ENCODE measurements at places on chromosomes 4 and X. TPM values are rescaled to one million over a fixed set of nuclear protein-coding genes. Genes with fewer than 3 reads are reported as not detected.

DNA sequence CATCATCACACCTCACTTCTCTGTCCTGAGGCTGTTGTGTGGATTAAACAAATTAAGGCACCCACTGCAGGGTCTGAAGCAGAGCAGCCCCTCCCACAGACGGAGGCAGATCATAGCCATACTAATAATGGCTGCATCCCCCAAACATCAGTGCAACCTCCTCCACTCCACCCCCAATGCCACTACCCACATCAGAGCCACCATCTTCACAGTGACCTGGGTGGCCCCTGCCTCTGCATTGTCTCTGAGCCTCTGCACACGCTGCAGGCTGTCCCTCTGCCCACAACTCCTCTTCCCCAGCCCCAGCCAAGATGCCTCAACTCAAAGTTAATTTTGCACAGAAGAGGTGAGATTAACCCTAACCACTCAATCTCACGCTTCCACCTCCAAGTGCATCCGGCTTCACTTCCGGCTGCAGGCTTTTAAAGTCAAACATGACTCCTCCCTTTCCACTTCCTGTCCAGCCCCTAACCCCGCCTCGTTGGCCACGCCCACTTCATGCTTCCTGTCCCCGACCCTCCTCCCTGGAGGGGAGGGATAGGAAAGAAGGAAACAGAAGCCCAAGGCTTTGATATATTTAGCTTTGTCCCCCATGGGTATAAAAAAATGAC is 22.7 kb downstream of the JAKMIP1 start:
- no peaks in the 10 kb centered on the region for H3K4me1 ChIP-seq
- no peaks in the 10 kb centered on the region for H3K27me3 ChIP-seq
- H3K36me3 ChIP-seq = no peaks in the 10 kb centered on the region
- no peak overlapping the region for H3K4me3 ChIP-seq
- DNase-seq = no peak

Gene TMEM271
- 6.2 TPM for total RNA-seq

- peak; percentile 4 for DNase-seq
- H3K27me3 ChIP-seq = no peaks in the 10 kb centered on the region
- H3K4me1 ChIP-seq = peaks cover 14% of the 10 kb centered on the region
- no peaks in the 10 kb centered on the region for H3K36me3 ChIP-seq
- no peak overlapping the region for H3K4me3 ChIP-seq
Measured at GRCh38 chr4:113385281-113385899, 335.9 kb downstream of the ANK2 start.

DNA sequence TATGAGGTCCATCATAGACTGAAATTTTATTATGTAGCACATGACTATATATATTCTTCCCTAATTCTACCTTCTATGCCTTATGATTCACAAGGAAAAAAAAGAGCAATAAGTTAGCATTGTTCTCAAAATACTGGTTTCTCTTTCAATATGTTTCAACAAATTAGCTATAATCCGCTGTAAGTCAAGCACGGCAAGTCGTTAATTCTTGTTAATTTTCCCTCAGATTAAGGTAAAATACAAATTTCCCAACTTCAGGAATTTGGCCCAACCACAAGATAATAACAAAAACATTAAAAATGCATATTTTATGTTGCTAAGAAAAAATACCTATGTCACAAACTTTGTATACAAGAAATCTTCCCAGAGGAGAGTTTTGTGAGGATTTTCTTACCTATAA is 296.5 kb upstream of the GALNTL6 start:
- H3K4me3 ChIP-seq = no peak overlapping the region
- H3K4me1 ChIP-seq = no peaks in the 10 kb centered on the region
- no peak overlapping the region for H3K27ac ChIP-seq
- H3K27me3 ChIP-seq = no peaks in the 10 kb centered on the region

DNA sequence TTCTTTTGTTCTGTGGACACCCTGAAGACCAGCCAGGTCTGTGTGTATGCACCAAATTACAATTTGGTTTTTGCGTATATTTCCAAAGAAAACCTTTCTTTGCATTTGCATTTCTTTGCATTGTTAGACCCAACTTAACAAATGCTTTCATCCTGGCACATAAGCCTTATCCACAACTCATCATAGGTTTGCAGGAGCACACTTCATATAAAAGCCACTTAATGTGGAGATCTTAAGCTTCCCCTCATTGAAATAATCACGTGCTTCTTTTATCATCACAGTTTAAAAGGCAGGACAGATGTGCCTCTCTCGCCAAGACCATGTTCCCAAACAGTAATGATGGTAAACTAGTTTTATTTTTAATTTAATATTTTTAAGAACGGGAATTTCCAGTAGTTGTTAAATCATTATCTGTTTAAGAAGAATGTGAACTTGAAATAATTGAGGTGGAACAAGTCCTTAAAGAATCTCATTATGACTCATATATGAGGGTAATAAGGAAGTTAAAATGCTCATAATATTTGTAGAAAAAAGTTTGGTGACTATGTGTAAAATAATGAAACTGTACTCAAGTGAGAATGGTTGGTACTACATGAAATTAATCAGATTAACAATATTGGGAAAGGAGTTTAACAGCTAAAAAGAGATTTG is 65.5 kb downstream of the GLRA3 start:
- no peaks in the 10 kb centered on the region for H3K4me1 ChIP-seq
- H3K36me3 ChIP-seq = no peaks in the 10 kb centered on the region
- peak; percentile 31 for DNase-seq

Gene TLR2
- total RNA-seq = 0.79 TPM

DNA sequence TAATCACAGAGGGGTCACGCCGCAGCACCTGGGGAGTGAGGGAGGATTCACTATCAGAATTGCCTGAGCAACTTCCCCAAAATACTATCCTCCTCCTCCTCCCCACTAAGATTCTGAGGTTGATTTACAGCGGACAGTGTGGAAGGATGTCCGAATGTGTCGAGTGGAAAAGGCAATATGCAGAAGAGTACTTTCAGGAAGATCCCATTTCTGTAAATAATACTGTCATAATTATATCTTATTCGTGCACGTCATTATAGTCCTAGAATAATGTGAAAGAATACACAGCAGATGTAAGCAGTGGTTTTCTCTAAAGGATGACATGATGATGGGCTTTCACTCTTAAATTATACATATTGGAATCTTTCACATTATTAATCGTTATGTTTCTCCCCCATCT is 149.8 kb upstream of the NOCT start:
- peaks cover 6% of the 10 kb centered on the region for H3K4me1 ChIP-seq
- H3K27me3 ChIP-seq = no peaks in the 10 kb centered on the region
- no peaks in the 10 kb centered on the region for H3K36me3 ChIP-seq

Gene MAN2B2
- 36.1 TPM for total RNA-seq

- no peak overlapping the region for H3K4me3 ChIP-seq
- H3K4me1 ChIP-seq = peaks cover 9% of the 10 kb centered on the region
- H3K36me3 ChIP-seq = no peaks in the 10 kb centered on the region
- no peaks in the 10 kb centered on the region for H3K27me3 ChIP-seq
Measured at GRCh38 chr4:17448689-17449088, 63.2 kb downstream of the QDPR start.

DNA sequence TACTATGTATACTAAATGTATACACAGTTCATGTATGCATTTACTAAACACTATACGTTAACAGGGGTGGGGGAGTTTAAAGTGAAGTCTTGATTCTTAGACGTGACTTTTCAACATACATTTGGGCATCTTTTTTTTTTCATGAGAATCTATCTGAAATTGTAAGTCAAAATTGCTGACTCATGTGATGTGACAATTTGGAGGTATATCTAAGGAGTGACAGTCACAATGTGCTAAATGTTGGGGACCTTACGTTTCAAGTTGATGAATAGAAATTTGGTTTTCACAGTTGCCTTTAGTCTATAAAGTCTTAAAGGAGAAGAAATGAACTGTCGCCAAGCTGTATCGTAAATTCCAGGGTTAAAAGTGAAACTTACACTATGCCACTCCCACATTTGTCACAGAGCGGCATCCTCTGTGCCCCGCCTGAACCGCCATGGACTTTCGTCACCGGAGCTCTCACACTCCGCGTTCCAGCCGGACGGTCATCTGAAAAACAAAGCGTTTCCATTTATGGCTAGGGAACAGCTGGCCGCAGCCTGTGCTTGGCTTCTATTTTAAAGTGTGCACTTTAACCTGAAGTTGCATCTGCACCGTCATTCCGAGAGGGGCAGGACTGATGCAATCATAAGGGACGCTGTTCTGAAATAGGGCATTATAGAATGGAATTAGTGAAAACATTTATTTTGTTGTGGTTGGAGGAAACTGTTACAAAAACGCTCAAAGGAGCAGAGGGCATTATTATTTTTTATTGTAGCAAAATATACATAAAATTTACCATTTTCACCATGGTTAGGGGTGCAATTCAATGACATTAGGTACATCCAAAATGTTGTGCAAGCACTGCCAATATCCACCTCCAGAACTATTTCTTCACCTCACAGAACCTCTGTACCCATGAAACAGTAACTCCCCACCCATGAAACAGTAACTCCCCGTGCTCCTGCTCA is 30.9 kb downstream of the PDLIM3 start:
- DNase-seq = no peak
- no peaks in the 10 kb centered on the region for H3K36me3 ChIP-seq
- no peaks in the 10 kb centered on the region for H3K4me1 ChIP-seq
- no peak overlapping the region for H3K27ac ChIP-seq
- H3K27me3 ChIP-seq = no peaks in the 10 kb centered on the region
- peak overlapping the region; percentile 16 for H3K4me3 ChIP-seq

GRCh38 chr4:37627263-37627662 is 58.9 kb downstream of the RELL1 start:
- H3K4me1 ChIP-seq = peaks cover 7% of the 10 kb centered on the region
- H3K4me3 ChIP-seq = no peak overlapping the region
- no peaks in the 10 kb centered on the region for H3K36me3 ChIP-seq
- H3K27ac ChIP-seq = no peak overlapping the region

DNA sequence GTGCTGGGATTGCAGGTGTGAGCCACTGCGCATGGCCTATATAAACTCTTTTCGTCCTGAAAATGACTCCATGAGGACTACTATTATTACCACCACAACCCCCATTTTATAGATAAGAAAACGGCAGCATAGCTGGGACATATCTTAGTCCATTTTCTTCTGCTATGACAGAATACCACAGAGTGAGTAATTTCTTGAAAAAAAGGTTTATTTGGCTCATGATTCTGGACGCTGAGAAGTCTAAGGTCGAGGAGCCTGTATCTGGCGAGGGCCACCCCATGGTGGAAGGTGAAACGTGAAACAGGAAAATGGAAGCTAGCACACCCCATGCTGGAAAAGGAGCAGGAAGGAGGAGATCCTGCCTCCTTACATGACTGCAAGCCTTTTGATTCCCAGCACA is 68.9 kb downstream of the SMIM20 start:
- peak; percentile 44 for DNase-seq
- no peak overlapping the region for H3K27ac ChIP-seq
- H3K4me3 ChIP-seq = no peak overlapping the region
- H3K4me1 ChIP-seq = no peaks in the 10 kb centered on the region

- H3K4me3 ChIP-seq = no peak overlapping the region
- no peaks in the 10 kb centered on the region for H3K27me3 ChIP-seq
- H3K36me3 ChIP-seq = no peaks in the 10 kb centered on the region
- DNase-seq = no peak
- no peaks in the 10 kb centered on the region for H3K4me1 ChIP-seq
Measured at GRCh38 chrX:85196319-85196718, 47.3 kb downstream of the SATL1 start.

DNA sequence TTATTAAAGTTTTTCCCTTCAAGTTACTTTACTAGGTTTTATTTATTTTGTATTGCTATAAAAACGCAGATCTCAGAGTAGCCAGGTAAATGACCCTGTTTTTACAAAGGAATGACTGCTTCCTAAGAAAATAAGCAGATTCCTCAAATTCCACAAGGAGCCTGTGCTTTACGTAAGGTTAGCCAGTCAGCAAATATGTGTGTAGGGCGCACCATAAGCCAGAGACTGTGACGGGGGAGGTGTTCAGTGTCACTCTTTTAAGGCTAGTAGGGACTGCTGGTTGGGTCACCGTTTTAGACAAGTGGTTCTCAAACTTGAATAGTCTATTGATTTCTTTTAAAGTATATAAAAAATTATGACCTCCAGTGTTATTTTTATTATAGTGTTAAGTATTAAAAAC is 119.9 kb downstream of the ANK2 start:
- peak; percentile 16 for DNase-seq
- H3K4me3 ChIP-seq = no peak overlapping the region
- H3K27ac ChIP-seq = no peak overlapping the region
- H3K27me3 ChIP-seq = no peaks in the 10 kb centered on the region
- no peaks in the 10 kb centered on the region for H3K36me3 ChIP-seq
